ENCODE measurements at places on chromosomes 1 and 21.

- no peak for DNase-seq
These were observed 13.5 kb downstream of the TIE1 start for GRCh38 chr1:43314233-43314632.

DNA sequence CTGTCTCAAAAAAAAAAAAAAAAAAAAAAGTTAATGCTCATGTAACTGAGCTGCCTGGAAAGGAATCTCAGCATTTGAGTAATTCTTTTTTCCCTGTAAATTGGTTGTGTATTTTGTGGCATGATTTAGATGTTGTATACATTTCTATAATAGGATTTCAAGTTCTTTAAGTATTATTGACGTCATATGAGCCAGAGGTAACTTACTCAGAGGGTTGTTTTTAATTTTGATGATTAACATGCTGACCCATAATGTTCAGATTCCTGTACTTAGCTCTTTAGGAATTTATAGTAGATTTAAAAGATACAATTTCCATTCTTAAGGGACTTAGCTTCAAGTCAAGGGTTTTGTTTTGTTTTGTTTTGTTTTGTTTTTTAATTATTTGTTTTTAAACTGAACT, 120.4 kb downstream of the CACHD1 start:
- no peak for DNase-seq

GRCh38 chr1:46446646-46447498, 42.8 kb upstream of the DMBX1 start:
- peak; percentile 91 for DNase-seq

GRCh38 chr1:226337276-226337875, 28.4 kb upstream of the LIN9 start:
- no peak for DNase-seq

DNA sequence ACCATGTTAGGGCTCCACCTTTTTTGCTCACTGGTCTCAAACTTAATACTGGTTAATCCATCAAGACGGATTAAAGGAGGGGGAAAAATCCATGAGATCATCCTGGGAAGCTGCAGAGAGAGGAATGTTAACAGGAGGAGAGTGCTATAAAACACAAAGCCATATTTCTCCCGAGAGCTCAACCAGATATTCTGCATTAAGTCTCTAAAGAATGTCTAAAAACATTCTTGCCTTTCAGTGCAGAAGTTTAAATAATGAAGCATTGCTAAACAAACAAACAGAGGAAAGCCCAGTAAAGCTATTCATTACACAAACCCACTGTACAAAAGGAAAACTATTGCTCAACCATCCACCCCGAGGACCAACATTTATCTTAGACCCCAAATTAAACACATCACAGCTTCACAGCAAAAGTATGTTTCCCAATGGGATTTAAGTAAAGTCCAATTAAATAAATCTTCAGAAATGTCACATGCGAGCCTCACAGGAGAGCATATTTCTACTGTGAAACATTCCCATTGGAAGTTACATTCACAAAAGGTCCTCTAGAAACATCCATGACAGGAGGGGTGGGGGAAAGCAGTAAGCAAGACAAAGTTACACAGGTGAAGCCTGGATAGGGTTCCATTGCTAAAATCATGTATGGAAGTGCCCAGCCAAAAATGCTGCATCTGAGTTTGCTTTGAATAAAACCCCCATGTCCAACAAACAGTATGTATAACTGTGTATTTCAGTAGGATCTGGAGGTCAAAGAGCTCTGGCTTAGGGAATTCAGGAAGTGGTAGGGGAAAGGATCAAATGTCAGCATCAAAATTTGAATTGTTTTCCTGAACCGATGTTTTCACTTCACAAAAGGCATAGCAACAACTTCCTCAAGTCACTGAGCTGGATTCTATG, 23.3 kb downstream of the DUSP10 start:
- DNase-seq: no peak

GRCh38 chr1:200483491-200484143, 73.8 kb upstream of the ZNF281 start:
- no peak for DNase-seq

DNA sequence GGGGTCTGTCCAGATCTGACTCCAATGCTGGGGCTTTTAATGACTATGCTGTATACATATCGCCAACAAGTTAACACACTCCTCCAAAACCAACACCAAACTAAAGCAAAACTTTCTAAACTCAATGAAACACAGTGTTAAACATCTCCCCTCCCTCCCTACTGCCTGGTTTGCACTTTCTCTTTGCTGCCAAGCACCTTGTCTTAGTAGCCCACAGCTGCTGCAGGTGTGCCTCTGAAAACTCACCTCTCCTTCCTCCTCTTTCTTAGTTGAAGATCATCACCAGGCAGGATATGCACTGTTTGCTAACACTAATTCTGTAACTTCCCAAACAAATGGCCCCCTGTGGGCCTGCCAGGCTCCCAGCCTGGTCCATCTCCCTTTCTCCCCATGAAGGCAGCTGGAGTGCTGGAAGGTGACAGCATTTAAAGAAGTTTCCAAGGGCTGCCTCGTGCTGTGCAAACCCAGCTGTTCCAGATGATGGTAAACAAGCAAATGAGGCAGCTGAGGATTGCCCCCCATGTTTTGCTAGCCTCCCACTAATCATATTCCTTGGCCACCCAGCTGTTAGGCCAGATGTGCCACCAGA, 213.7 kb downstream of the ASTN1 start:
- DNase-seq: no peak

- DNase-seq: no peak
These were observed 84.3 kb downstream of the ELAVL4 start for GRCh38 chr1:50193002-50193401.

- no peak for DNase-seq
These were observed 138.3 kb downstream of the FOXD2 start for GRCh38 chr1:47575855-47576757.

DNA sequence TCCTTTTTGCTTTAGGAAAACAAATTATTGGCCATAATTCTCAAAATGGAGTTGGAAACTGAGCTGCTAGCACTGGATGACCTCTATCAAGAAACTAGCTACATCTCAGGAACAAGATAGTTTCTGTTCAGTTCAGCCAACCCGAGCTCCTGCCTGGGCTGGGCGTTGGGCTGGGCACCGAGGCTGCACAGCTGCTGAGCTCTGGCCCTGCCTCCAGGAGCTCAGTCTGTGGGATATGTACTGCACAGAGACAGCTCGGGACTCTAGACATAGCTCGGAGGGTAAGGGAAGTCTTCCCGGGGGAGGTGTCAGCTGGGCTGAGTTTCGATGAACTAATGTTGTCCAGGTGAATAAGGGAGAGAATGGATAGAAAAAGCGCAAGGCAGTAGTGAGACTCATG, 24.5 kb upstream of the SLC1A7 start:
- DNase-seq: no peak

GRCh38 chr1:109757936-109758786, 5.6 kb downstream of the EPS8L3 start:
- no peak for DNase-seq
